ENCODE measurements at places on chromosomes 3 and 15.
A peak's percentile ranks its signal among the peaks of the same experiment; 100 is the strongest.

DNA sequence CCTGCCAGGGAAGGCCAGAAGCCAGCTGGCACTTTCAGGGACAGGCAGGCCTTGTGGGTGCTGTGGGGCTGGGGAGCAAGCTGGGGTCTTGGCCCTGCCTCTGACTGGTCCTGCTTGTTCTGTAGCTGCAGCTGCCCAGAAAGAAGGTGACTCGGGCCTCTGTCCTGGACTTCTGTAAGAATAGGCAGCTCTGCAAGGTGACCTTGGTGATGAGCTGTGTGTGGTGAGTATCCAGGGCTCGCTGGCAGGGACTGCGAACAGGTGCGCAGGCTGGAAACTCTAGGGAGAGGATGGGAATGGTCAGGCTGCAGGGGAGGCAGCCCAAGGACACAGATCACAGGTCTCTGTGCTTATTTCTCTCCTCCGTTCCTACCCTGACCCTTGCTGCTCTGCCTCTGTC lies 31.2 kb downstream of the SLC22A14 start:
- no peak for DNase-seq

DNA sequence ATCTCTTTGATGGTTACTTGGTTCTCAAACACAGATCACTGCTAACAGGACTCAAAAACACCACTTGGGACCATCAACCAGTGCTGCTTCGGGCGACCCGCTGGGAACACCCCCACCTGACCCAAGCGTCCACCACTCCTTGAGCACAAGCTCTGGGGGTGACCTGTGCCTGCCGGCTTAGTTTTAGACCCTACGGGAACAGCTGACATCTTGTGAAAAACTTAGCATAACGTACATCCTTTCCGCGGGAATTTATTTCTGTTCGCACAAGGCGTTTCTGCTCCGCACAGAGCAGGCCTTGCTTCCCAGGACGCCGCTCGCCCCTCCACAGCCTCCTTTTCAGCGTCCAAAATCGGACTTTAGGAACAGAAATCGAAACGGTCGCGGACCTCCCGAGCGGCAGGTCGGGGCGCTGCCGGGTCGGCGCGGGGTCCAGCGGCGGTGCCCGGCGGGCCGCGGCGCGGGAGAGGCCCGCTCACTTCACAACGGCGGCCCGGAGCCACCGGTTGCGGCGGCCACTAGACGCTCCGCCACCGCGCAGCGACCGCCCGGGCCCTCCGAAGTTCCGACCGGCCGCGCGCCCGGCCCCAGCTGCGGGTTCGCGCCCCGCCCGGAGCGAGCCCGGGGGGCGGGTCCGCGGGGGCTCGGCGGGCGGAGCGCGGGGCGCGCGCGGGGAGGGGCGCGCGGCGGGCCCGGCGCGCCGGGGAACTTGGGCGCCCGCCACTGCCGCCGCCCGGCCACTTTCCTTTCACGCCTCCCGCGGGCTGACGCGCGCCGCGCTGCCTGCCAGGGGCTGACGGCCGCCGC lies 959 bp downstream of the SFMBT1 start:
- DNase-seq: peak; percentile 77

DNA sequence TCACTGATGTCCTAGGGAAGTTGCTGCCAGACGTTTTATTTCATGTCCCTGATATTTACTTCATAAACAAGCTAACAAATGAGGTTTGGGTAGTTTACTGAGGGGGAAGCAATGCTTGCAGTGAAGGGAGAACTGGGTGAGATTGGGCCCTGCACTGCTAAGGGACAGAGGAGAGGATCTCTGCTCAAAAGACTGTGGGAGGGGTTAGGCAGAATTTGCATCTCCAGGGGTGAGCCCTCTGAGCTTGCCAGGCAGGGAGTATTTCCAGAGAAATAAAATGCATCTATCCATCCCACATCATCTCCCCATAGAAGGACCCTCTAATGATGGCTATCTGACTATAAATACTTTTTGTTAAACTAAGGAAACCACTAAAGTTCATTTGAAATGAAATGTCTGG lies 215.6 kb downstream of the CBLB start:
- no peak for DNase-seq

- no peak for DNase-seq
These were observed 90.7 kb downstream of the IGF2BP2 start for GRCh38 chr3:185733980-185734724.

DNA sequence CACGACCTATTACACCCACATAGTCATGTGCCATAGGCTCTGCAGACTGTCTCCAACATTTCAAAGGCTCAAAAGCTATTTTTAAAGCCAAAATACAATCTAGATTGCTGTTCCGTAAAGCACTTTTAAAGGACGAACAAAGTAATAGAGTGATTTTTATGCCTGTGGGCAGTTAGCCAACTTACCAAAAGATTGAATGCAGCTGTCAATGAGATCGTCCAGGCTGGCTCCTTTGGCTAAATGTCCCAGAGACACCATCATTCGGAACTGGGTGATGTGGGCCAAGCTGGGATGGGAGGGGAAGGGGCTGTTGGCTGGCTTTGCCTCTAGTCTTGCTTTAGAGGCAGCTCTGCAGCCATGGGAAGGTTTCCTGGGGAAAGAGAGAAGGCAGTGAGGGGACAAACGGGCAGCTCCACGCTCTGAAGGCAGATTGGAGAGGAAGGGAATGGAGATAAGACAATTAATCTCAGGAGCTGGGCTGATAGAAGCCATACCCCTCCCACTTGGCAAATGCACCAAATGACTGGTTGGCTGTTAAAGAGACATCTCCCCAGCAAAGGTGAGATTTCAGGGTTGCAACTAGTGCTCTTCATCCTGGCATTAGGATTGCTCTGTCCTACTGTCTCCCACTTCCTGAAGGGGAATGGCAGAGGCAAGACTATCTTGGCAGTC lies 4.8 kb downstream of the RASGRP1 start:
- no peak for DNase-seq

DNA sequence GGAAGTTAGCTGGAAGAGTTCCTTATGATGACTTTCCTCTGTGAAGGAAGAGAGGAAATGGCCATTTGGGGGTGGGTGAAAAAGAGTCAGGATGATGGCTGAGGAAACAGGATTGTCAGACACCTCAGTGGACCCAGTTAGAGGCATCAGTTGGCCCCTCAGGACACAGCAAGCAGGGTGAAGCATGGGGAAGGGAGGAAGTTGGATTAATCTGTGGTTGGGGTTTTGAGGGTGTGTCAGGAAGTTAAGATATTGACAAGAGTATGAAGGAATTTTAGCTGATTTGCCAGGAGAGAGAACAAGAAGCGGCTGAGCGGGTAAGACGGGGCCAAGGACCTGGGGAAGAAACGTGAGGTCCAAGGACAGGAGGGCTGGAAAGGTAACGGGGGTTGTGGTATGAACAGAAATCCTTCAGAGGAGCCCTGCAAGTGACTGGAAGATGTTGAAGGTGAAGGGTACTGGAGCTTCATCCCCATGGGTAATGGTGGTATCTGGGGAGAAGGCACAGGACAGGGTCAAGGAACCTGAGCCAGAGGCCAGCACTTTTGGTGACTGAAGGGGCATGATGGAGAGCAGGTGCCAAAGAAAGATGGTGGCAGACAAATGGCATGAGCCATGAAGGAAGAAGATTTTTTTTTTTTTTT lies 2.7 kb downstream of the UQCC5 start:
- no peak for DNase-seq

- no peak for DNase-seq
These were observed 1.7 kb downstream of the KIF7 start for GRCh38 chr15:89653578-89653977.

GRCh38 chr15:60672400-60672799 lies 193.5 kb upstream of the ICE2 start:
- DNase-seq: peak; percentile 39

- no peak for DNase-seq
These were observed 33.3 kb downstream of the TSPAN3 start for GRCh38 chr15:77037388-77038209.

- DNase-seq: no peak
These were observed 79.8 kb upstream of the SLC6A1 start for GRCh38 chr3:10912786-10913185.

GRCh38 chr15:69990566-69991421 lies 106.9 kb downstream of the TLE3 start:
- DNase-seq: no peak

GRCh38 chr3:101900736-101901135 lies 51.4 kb downstream of the NFKBIZ start:
- no peak for DNase-seq

DNA sequence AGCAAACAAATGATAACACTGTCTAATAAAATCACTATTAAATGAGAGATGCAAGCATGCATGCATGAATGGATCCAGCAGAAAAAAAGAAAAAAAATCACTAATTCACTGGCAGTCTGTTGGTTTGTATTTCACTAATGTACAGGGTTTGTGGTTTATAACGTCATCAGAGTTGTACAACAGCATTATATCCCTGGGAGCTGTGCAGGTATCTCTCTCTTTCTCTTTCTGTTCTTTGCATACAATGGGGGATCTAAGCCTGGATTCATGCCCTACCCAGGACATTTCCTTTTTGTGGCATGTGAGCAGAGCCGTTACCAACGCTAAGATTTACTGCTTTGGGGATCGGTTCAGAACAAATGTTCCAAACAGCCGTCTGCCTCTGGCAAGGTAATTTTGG lies 229.5 kb downstream of the SOX2 start:
- DNase-seq: no peak

- DNase-seq: no peak
These were observed 41.7 kb downstream of the FRMD5 start for GRCh38 chr15:44153352-44153751.

GRCh38 chr3:131630097-131630496 lies 127.3 kb upstream of the MRPL3 start:
- DNase-seq: no peak

- no peak for DNase-seq
These were observed 12.7 kb upstream of the CLDN16 start for GRCh38 chr3:190375246-190375645.

- no peak for DNase-seq
These were observed 4.1 kb downstream of the OR4F6 start for GRCh38 chr15:101807345-101807945.

GRCh38 chr3:42179110-42179725 lies 86.8 kb downstream of the CCK start:
- no peak for DNase-seq

GRCh38 chr15:62365795-62366442 lies 200.8 kb upstream of the C2CD4B start:
- no peak for DNase-seq

- no peak for DNase-seq
These were observed 25.4 kb downstream of the KLHL25 start for GRCh38 chr15:85769182-85769900.

DNA sequence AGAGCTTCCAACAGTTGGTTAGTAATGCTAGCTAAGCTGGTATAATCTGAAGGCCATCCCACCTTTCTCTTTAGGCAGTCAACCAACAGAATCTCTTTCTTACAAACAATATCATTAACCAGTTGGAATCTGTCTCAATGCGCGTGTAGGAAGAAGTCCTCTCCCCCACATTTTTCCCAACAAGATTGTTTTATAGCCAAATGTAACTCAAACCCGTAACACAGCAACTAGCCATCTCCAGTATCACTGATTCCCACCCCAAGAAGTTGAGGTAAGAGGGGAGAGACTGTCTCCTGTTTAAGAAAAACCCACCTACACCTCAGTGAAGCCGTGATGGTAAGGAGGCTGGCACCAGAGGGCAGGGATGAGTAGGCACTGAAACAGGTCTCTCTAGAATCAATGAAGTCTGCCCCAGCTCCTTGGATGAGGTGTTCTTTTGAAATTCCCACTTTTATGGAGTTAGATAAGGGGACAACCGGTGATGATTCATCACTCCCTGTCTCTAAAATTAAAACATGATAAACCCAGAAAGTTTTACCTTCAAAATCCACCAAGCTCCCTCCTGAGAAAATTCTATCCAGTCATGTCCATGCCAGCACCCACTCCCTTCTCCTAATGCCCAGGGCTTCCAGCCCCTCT lies 30.9 kb downstream of the CDC25A start:
- DNase-seq: no peak

DNA sequence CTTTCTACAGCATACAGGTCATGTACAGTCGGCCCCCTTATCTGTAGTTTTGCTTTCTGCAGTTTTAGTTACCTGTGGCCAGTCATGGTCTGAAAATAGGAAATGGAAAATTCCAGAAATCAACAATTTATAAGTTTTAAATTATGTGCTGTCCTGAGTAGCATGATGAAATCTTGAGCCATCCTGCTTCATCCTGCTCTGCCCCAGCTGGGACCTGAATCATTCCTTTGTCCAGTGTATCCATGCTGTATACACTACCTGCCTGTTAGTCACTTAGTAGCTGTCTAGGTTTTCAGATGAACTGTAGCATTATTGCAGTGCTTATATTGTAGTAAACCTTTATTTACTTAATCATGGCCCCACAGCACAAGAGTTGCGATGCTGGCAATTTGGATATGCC lies 44.8 kb downstream of the AP4E1 start:
- no peak for DNase-seq

GRCh38 chr3:141045849-141046248 lies 5.3 kb upstream of the SPSB4 start:
- DNase-seq: no peak

GRCh38 chr3:111314898-111315297 lies 227.1 kb upstream of the CD96 start:
- DNase-seq: no peak

- DNase-seq: no peak
These were observed 9.7 kb downstream of the SLTM start for GRCh38 chr15:58923696-58924300.

- DNase-seq: peak; percentile 54
These were observed 127.4 kb downstream of the FOXP1 start for GRCh38 chr3:71456156-71456555.

- no peak for DNase-seq
These were observed 39.9 kb downstream of the TICRR start for GRCh38 chr15:89615135-89615534.

DNA sequence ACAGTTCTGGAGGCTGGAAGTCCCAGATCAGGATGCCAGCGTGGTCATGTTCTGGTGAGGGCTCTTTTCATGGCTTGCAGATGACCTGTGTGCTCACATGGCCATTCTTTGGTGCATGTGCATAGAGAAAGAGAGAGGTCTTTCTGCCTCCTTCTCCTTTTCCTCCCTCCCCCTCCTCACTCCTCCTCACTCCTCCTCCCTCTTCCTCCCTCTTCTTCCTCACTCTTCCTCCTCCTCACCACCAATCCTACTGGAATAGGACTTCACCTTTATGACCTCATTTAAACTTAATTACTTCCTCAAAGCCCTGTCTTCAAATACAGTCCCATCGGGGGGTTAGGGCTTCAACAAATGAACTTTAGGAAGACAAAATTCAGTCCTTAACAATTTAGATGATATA lies 23.8 kb downstream of the ZNF654 start:
- no peak for DNase-seq

GRCh38 chr15:29533647-29534046 lies 264.0 kb upstream of the NSMCE3 start:
- DNase-seq: no peak
